ENCODE measurements at places on chromosomes 2 and 18. TPM values are rescaled to one million over a fixed set of nuclear protein-coding genes. Genes with fewer than 3 reads are reported as not detected.

Gene TMBIM1
- total RNA-seq, result 154 TPM

Gene DUSP2
- 0.49 TPM for total RNA-seq

Gene FBXO36
- 6.4 TPM for total RNA-seq

Gene RNF149
- 40.6 TPM for total RNA-seq

Gene HRH4
- total RNA-seq, result not detected

Gene SLC5A7
- not detected for total RNA-seq

Gene RBM44
- total RNA-seq, result 1.7 TPM

Gene MAP3K19
- total RNA-seq, result not detected

Gene FOXD4L1
- 0.10 TPM for total RNA-seq

All from RPMI7951 (cell line).